ENCODE measurements at places on chromosomes 1 and 21.

DNA sequence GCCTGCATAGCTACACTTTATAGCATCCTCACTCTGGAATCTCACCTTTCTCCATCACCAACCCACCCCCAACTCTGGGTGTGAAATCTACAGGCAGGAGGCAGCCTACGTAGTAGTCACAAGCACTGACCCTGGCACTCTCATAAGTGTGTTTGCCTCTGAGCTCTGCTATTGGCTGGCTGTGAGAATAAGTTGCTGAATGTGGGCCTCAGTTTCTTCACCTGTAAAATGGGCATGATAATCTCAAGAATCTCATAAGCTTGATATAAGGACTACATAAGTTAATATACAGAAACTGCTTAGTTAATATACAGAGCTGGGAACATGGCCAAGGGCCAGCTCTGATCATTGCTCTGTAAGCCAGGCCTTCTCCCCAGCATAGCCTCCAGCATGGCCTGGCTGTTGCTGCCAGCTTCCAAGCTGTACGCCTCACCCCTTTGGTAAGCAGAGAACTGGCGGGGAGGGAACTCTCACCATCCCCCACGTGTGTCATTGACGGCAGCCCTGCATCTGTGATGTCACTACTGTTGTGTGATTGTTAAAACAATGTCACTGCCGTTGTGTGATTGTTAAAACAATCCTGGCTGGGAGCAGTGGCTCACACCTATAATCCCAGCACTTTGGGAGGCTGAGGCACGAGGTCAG, 53.3 kb downstream of the SYF2 start:
- no peak for DNase-seq

GRCh38 chr1:31372051-31372450, 825 bp downstream of the FABP3 start:
- no peak for DNase-seq

DNA sequence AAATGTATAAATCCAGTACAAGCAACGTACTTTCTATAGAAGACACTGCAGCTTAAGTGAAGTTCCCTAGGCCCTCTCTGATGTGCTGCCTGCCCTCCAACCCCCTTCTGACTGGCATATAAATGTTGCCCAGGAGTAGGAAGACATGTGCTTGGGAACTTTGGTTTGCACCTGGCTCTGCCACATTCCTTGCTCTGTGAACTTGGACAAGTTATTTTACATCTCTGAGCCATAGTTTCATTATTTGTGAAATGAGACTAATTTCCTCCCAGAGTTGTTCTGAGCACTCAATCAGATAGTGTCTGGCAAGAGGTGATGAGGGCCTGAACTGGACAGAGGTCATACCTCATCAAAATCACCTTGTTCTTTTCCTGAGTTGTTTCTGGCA, 3.5 kb upstream of the PHC2 start:
- DNase-seq: no peak

GRCh38 chr1:233102341-233102740, 151.9 kb downstream of the NTPCR start:
- no peak for DNase-seq

- DNase-seq: no peak
These were observed 16.4 kb downstream of the WDR4 start for GRCh38 chr21:42862774-42863503.

DNA sequence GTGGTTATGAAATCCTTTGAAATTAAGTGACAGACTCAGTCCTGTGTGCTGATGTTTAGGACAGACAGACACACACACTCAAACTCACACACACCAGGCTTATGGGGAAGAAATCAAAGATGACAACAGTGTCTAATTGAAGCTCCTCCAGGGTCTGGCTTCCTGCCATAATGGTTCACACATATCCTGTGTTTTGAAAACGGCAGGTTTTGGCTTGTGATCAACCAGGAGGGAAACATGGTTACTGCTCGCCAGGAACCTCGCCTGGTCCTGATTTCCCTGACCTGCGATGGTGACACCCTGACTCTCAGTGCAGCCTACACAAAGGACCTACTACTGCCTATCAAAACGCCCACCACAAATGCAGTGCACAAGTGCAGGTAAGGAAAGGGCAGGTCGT, 4.6 kb downstream of the MTARC1 start:
- no peak for DNase-seq

DNA sequence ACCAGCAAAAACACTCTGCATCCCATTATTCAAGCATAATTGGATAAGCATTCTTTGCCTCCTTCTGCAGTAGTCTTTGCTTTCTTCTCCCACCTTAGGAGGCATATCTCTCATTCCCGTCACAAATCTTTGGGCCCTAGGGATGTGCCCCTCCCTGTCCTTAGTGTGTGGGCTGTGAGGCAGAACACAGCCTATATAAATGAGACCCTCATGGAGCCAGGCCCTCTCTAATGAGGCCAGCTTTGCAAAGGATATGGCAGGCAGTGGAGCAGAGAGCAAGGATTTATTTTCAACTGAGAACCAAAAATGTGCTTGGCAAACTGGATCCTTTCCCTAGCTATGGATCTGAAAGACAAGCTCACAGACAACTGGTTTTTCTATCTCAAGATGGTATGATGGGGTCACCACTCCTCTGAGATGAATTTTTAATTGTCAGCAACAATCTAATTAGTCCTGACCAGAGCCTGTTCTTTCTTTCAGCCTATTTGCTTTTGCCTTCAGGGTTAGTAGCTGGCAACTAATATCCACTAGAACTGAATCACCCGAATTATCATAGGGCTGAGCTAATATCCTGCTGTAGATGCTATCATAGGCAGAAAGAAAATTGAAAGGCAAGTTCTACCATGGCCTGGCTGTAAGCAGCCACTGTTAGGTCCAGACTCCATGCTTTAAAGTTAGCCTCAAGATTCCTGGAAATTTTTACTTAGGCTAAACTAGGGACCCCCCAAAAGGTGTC, 134.2 kb downstream of the SYT2 start:
- DNase-seq: no peak

- DNase-seq: no peak
These were observed 25.3 kb upstream of the TRAPPC10 start for GRCh38 chr21:43986544-43987451.

DNA sequence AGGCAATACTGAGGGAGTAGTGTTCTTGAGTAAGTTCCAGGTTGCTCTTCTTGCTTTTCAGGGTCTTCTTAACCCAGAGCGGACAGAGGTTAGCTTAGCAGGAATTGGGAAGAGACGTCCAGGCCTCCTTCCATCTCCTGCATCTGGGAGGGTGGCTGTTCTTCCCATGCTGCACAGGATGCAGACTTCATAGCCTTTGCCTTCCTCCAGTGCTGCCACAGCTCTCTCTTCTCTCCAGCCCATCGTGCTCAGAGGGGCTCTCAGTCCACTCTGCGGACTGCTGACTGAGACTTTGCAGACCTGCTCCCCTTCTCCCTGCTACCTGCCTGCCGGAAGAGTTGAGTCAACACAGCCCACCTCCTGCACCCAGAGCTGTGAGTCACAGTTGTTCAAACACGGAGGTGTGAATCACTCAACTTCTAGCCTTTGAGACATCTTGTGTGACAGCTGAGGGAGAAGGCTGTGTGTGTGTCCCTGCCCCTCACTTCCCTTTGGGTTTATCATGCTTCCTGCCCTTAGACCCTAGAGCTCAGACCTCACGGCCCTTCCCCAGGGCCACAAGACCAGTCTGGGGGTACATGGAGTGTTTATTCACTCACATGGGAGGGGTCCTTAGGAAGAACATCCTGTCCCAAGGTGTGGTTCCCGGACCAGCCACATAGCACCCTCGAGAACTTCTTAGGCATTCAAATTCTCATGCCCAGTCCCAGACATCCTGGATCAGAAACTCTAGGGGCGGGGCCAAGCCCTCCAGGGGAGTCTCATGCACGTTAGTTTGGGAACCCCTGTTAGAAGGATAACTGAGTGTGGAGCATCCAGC, 158.3 kb upstream of the CACNA1E start:
- peak; percentile 69 for DNase-seq

GRCh38 chr1:147627435-147628110, 42.8 kb downstream of the ACP6 start:
- DNase-seq: peak; percentile 30

GRCh38 chr1:206579747-206580437, 32.4 kb downstream of the EIF2D start:
- peak; percentile 83 for DNase-seq

- no peak for DNase-seq
These were observed 2.7 kb downstream of the PSMG1 start for GRCh38 chr21:39180429-39181019.

DNA sequence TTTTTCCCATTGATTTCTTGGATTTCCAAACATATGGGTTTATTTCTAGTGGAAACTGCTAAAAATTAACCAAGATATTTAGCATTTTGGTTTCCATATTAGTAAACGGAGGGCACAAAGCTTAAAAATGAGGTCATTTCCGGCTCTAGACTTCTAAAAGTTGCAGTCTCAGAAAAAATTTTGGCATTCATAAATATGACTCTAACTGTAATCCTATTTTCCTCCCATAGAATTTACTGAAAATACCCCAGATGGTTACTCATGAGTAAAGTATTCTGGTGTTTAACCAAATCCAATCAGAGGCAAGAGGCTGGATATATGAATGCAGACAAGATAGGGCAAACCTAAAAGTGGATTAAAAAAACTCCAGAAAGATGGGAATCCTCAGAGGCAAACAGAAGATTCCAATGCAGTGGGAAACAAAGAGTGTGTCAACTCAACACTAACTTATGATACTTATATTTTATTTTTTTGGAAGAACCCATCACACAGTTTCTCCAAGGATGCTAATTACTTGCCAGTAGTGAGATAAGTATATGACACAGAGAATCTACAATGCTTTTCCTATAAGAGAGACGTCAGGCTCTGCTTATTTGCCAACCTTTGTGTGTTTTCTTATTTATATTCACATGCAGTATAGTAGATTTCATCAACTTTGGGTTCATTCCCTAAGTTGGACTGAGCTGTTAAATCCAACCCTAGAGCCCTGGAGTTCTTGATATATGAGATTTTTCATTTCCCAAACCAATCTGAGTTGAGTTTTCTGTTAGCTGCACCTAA, 90.1 kb upstream of the BCL10 start:
- DNase-seq: no peak

DNA sequence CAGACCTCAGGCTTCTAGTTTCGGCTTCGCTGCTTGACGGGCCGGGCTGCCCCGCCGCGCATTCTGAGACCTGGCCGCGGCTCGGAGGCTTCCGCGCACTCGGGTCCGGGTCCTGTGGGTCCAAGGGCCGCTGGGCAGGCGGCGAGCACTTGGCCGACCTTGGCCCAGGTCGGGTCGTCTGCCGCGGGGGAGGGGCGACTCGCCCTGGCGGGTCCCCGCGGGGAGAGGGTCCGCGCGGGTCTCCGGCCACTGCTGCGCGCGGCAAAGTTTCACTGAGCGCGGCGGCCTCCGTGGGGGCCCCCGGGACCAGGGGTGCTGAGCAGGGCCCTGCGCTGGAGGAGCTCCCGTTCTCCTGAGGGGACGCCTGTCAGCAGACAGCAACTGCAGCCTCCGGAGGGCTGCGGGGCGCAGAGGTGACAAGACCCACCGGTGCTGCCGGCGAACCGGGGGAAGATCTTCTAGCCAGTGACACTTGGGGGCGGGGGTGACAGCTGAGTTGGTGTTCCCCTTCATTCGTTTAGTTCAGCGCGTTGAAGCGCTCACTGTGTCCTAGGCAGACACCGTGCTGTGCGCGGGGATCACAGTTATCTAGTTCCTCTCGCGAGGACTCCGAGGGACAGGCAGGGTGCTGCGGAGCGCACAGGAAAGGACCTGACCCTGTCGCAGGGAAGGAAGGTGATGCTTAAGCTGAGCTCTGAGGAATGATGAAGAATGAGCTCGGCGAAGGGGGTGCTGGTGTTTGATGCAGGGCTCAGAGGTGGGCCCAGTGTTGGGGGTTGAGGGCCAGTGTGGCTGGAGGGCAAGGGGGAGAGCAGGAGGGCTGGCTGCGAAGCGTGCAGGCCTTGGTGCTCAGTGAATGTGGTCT, 725 bp downstream of the MTFR1L start:
- peak; percentile 40 for DNase-seq

DNA sequence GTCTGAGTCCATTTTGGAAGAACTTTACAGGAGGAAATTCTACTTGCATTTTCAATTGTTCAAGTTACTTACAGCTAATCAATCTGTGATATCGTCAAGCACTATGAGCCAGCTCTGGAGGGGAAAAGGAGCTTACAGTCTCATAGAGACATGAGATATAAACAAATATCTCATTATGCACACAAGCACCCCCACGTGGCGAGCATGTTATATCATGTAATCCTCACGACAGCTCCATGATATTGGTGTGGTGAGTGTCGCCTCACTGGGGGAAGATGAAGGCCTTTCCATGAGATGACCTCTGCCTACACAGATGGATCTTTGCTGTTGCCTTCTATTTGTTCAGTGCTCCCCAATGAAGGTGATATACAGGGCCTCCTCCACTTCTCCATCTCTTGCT, 34.6 kb downstream of the TNR start:
- no peak for DNase-seq

DNA sequence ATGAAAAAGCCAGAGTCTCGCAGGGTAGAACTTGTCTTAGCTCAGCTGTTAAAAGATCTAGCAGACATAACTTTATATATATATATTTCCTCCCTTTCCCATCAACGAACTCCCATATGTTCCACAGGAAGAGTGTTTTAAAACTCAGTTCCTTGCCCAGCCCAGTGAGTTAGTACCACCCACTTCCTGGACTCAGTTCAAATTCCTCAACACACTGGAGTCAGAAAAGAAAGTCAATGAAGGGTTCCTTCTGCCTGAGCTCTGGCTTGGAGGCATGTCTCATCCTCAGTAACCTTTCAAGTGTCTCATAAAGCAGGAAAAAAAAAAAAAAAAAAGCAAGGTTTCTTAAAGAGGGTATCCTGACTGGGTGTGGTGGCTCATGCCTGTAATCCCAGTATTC, 15.6 kb downstream of the TPM3 start:
- DNase-seq: no peak

- DNase-seq: no peak
These were observed 61.8 kb downstream of the CLEC20A start for GRCh38 chr1:178434899-178435435.

DNA sequence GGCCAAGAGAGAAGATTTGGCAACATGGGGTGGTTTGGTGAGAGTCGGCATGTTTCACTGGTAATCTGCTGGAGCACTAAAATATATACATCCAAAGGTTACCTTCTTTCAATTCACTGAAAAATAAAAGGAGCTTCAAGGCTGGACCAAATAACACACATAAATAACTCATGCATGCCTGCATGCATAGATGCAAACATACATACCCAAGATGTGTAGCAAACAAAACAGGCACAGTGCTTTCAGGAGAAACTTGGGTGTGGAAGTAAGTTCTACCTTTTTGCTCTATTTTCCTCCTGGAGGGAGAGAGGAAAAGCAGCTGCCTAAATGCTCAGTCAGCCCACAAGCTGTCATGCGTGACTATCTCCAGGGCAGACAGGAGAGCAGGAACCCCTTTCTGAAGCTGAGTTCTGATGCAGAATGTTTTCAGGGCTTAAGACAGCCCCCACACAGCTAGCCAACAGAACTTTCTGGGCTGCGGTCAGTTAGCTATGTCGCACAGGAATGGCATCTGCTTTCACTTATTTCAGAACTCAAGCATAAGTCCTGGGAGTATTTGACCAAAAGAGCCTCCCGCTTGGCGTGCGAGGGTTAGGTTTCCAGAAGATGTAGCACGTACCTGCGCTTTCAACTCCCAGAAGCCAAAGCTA, 166.2 kb downstream of the TOMM20 start:
- DNase-seq: peak; percentile 42

All from NK-92 treated with Interleukin-12 subunit alpha and Interleukin-12 subunit beta, amount 100 ng/mL, for 24 hours (cell line).